LoVo (cell line): ENCODE measurements at places on chromosomes 7 and 10.

DNA sequence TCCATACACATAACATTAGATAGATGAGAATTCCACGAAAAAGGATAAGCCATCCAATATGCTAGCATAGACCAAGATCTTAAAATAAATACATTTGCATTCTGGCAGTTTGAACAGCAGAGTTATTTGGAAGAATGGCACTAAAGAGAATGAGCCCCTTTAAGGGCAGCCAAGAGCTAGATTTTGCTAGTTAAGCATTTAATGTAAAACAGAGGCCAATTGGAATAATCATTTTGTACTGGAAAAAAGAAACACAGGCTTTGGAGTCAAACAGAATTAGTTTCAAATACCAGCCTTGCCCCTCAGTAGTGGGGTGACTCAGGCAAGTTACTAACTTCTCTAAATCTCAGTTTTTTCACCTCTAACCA is 56.2 kb downstream of the LRRTM3 start:
- no peak for DNase-seq

- DNase-seq, result no peak
Observed at GRCh38 chr10:27145937-27146336, 8.2 kb downstream of the YME1L1 start.

GRCh38 chr7:131595699-131596098 is 39.3 kb upstream of the PODXL start:
- no peak for DNase-seq

DNA sequence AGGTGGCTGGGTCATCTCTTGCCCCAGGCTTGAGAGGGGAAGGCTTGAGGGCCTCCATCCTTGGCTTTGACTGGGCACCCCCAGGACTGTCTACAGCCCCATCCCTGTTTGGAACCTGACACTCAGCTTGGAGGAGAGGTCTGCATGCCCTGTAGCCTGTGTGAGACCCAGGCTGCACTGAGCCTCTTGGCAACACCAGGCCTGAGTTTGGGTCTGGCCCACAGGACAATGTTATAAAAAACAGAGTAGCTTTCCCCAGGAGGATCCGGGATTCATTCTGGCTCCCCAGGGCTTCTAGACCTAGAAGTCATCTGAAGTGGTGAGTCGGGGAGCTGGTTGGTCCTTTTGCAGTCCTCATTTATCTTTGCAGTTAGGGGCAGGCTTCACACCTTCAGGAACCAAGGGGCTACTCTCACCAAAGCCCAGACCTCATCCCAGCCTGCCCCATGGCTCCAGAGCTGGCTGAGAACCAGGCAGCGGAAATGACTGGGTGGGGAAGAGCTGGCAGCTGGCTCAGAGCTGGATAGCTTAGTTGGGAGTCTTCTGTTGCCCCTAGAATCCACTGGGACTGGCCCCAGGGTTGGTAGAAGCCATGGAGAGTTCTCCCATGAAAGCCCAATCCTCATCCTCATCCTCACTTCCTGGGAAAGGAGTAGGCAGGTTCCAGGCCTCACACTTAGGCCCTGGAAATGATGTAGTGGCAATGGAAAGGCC is 68.8 kb downstream of the ADCYAP1R1 start:
- DNase-seq, result no peak

DNA sequence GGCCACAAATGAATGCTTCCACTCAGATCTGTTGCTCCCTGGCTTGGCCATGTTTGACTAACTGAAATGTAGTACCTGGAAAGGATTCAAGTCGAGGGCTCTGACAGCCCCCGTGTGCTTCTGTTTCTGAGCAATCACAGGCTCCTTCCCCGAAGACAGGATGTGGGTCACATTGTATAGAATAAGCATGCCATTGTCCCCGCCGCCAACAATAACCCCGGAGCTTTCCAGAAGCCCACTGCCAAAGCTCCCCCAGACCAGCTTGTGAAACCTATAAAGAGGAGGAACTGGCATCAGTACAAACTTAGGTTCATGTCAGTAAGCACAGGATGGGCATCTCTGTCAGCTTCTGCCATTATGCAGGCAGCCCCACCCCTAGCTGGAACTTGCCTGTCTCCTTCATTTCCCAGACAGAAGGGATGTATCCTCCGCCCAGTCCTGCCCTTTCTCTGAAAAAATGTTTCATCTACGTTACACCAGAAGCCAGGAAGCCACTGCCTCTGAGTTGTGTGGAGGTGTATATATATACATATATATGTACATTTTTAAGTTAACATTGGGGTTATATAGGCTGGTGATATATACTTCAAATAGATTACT is 10.3 kb downstream of the SEC31B start:
- DNase-seq, result no peak

DNA sequence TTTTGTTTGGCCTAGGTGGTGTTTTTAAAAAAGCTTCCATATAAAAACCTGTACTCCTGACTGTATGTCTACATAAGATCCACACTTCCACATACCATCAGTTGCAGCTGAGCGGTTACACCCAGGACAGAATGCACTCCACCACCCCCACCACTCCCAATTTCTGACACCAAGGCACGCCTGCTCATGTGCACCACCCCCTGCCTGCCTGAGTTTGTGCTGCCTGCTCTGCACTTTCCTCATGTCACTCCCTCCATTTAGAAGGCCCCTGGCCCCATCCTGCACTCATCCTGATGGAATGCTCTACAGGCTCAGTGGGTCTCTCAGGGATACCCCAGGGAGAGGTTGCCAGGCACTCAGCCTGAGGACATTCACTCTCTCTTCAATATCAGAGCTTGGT is 6.5 kb downstream of the VPS41 start:
- no peak for DNase-seq

DNA sequence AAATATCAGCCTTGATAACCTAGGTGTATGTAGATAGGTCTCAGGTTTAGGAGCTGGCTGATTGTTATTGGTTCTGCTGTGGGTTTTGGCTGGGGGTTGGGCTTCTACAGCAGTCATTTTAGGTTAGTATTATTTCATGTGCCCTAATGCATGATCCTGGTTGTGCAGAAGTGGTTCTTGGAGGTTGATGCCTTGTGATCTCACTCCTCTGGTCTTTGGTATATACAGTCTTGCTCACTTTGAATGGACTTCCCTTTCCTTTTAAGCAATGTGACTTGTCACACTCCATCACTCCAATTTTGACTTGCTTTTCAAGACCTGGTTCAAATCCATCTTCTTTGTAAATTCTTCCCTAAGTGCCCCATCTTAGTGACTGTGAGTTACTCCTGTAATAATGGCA is 188.9 kb downstream of the LRMDA start:
- DNase-seq, result no peak

GRCh38 chr7:41582116-41582515 is 120.8 kb downstream of the INHBA start:
- no peak for DNase-seq

GRCh38 chr7:45922810-45923209 is 1.7 kb upstream of the IGFBP3 start:
- no peak for DNase-seq

GRCh38 chr7:152979376-152979775 is 219.8 kb downstream of the ACTR3B start:
- DNase-seq, result no peak

- DNase-seq, result peak; percentile 17
Observed at GRCh38 chr7:103914147-103914899, 75.1 kb downstream of the RELN start.

- DNase-seq, result no peak
Observed at GRCh38 chr7:20197837-20198236, 19.3 kb downstream of the MACC1 start.

DNA sequence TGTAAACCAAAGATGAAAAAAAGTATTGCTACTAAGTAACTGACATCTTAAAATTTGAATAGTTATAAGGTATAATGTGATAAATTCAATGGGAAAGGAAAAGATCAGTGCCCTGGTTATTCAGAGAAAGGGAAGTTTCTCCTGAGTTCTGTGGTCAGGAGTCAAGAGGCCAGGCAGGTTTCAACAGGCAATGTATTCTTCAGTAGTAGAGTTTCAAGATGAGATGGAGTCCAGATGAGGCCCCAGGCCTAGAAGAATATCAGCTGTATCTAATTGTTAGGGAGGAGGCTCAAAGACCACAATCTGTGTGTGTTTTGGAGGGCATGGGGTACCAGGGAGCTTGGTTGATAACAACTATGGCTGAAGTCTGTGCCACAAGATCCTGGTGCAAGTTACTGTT is 101.4 kb upstream of the DLX6 start:
- no peak for DNase-seq

- DNase-seq, result peak; percentile 50
Observed at GRCh38 chr10:127853868-127854768, 38.6 kb downstream of the CLRN3 start.

- no peak for DNase-seq
Observed at GRCh38 chr10:19775296-19775695, 40.9 kb upstream of the PLXDC2 start.

DNA sequence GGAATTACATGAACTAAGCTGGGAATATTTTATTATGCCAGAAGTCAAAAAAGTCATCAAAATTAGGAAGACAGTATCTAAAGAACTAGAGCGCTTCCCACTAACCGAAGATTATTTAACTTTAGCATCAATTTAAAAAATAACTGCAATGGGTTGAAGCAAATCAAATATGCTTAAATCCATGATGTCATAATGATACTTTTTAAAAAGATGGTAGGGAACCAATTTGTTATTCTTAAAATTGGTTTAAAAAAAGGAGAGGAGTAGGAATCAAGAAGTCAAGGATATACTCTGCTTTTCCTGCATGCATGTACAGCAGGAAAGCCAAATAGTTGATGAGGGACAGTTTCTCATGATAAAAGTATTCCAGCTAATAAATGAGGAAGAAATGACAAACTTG is 3.2 kb upstream of the ASAH2 start:
- DNase-seq, result no peak

GRCh38 chr10:89129911-89130310 is 77.2 kb downstream of the CH25H start:
- DNase-seq, result no peak

DNA sequence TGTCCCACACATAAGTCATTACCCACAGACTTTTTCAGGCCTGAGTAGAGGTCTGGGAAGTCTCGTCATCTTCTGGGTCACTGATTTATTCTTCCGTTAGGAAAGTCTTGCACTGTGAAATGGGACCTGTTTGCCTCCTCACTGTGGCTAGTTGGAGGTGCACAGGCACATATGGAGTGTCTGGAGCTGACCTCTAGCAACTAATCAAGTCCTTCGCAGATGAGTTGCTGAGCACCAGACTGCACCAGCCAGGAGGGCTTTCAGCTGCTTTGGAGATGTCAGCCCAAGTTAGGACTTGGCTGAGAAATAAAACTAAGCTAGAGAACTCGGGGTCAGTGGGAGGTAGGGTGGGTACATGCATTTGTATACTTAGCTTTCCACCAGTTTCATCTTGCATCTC is 578.0 kb downstream of the GRID1 start:
- no peak for DNase-seq

- peak; percentile 21 for DNase-seq
Observed at GRCh38 chr10:1643161-1643907, 94.0 kb downstream of the ADARB2 start.

DNA sequence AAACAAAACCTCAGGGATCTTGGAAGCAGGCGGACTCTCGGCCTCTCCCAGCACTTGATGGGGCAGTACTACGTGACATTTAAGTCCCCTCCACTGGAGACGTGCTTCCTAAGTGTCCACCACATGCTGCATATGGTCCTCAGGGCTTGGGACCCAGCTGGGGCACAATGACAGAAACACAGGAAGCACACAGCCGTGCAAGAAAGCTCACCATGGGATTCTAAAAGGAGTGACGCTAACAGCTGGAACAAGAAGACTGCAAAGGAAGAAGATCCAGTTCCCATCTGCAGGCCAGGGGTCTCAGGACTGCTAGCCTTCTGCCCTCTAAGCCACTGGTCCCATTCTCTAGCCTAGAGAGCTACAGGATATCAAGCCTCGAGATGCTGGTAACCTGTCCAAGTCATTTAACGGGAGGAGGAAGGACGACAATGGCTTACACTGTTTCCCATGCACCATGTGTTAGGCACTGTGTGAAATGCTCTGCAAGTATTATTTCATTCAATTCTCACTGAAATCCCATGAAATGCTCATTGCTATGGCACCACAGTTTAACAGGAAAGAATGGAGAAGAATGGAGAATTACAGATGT is 61.1 kb downstream of the KCNMA1 start:
- no peak for DNase-seq

DNA sequence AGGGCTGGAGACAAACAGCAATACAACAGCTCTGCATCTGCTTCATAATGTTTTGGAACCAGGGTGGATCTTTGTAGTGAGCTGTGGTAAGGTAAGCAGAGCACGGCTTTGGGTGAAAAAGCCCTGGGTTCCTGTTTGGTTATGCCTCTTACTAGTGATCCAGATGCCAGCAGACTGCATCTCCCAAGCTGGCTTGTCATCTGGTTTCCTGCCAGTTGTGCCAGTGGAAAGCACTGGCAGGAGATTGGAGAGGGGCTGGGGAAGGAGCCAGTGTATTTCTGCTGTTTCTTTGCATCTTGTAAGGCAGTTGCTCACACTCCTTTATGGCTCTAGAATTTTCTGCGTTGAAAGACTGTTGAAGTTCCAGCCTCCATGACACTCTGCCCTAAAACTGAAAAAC is 137.6 kb downstream of the TSPAN12 start:
- no peak for DNase-seq

- no peak for DNase-seq
Observed at GRCh38 chr7:15749631-15750030, 63.1 kb upstream of the MEOX2 start.

- peak; percentile 24 for DNase-seq
Observed at GRCh38 chr7:26633557-26633956, 230.8 kb downstream of the SKAP2 start.

DNA sequence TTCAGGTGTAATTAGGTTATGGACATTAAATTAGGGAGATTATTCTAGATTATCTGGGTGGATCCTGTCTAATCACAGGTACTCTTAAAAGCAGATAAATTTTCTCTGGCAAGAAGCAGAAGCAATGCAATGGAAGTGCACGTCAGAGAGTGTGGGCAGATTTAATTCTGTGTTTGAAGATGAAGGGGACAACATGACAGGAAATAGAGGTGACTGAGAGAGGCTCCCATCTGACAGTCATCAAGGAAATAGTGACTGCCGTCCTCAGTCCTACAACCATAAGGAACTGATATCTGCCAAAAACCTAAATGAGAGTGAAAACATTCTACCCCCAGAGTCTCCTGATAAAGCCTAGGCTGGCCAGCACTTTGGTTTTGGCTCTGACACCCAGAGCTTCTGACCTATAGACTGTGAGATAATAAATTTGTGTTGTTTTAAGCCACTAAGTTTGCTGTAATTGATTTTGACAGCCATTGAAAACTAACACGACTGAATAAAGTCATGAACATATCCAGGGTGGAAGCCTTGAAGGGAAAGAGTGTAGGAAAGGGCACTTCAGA is 30.5 kb upstream of the DDX50 start:
- DNase-seq, result no peak

DNA sequence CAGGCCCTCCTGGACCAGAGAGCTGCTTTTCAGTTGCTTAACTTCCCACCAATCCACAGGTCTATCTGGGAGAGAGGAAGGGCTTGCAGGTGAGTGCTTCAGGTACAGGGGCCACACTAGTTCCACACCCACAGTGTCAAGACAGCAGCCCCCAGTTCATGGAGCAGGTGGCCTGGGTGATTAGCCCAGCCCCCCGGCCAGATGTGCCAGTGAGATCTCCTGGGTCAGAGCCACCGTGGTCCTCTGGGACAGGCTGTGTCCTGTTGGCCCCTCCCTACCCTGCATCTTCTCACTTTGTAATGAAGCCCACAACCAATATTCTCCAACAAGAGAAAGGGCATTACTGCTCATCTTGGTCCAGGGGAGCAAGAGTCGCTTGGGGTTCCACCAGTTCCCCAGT is 30.6 kb downstream of the DRGX start:
- no peak for DNase-seq

GRCh38 chr10:89167915-89168314 is 39.2 kb downstream of the CH25H start:
- DNase-seq, result no peak

GRCh38 chr10:17316488-17317170 is 88.6 kb downstream of the VIM start:
- no peak for DNase-seq
